ENCODE measurements at places on chromosomes 4 and X.

DNA sequence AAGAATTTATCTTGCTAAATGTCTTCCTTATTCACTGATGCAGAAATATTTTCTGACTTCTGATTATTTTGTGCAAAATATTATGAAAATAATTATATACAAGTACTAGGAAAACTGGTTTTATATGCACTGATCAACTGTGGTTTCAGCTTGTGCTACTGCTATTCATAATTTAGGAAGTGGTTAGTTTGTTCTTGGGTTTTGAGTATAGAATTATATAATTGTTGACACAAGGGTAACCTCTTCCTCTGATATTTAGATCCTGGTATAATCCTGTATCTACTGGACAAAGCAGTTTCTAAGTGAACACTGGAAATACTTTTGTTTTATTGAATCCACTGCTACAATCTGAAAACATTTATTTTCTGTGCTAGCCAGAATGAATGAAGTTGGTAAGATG is 182.8 kb downstream of the PDGFC start:
- no peak for DNase-seq

DNA sequence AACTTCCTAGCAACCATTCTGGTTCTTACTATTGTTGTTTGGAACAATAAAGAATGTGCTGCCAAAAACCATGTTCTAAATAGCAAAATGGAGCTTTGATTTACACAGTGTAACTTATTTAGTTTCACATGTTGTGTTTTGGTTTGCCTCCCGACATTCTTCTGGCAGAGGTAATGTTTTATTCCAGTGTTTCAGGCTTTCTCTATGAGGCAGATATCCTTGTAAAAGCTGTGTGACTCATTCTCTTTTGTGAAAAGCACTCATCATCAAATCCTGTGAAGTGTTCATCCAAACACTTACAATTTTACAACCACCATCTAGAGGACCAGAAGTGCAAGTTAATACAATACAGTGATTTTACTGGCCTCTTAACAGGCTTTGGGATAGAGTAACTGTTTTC is 219.0 kb upstream of the GIMD1 start:
- DNase-seq, result no peak

DNA sequence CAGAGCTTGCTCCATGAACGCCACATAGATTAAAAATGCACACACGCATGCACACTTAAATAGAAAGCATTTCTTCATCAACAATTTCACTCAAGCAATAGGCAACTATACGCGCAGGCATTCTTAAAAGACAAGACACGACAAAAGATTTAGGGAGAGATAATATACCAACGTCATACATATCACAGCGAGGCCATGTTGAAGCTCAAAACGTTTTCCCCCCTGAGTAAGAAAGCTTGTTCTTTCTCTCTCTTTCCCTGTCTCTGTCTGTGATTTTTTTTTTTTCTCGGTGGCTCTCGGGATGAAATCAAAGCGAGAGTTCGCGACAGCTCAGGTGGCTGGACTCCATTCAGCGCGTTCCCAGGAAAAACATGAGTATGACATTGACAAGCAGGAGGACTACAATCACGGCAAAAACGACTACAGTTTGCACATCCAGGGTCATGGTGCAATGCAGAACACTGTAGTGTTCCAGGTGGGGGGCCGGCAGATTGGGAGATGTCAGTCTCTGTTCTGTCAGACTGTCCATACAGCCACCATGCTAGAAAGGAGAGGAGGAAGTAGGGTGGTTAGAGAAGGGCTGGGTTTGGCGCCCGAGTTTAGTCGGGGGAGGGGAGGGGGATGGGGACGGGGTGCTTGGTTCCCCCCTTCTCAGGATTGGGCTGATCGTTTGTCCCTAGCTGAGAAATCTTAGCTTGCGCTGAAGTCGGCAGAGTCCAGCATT is 30.7 kb downstream of the ARHGEF9 start:
- peak; percentile 0 for DNase-seq

- no peak for DNase-seq
Observed at GRCh38 chr4:94457692-94458106, 6.0 kb downstream of the PDLIM5 start.

DNA sequence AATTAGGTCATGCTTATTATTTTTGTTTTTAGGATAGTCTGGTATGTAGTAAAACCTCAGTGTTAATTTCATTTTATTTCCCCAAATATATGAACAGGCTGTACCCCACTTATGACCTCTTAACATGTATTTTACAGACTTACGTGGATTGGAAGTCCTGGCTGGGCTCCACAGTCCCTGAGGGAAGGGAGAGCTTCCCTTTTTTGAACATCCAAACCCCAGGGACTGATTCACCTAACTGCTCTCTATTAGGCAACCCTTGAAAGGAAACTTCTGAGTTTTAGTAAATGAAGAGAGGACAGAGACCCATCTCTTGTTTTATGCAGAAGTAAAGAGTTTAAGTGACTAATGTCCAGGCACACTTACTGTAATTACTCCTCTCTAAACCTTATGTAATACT is 233.1 kb upstream of the SPRY1 start:
- no peak for DNase-seq

DNA sequence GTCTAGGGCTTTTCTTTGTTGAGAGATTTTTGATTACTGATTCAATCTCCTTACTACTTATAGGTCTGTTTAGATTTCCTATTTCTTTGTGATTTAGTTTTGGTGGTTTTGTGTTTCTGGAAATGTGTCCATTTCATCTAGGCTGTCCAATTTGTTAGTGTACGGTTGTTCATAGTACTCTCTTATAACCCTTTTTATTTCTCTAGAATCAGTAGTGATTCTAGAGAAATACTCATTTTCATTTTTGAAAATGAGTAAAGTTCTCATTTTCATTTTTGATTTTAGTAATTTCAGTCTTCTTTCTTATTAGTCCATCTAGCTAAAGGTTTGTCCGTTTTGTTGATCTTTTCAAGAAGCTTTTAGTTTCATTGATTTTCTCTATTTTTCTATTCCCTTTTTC is 7.5 kb downstream of the IL13RA1 start:
- DNase-seq, result no peak

DNA sequence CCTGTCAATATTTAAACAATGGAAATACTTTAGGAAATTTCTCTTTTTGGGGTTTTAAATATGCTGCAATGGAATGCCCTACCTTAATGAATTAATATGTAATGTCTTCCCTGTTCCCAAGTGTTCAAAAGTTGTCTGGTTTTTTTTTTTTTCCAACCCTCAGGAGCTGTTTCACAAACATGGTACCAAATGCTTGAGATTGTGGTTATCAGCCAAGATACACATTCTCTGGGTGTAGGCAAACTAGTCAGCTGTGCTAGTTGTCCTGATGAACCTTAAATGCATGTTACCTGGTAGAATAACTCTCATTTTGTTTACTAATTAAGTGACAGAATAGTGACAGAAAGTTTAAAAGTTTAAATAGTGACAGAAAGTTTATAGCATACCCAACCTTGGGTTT is 50.7 kb downstream of the FHL1 start:
- DNase-seq, result no peak

DNA sequence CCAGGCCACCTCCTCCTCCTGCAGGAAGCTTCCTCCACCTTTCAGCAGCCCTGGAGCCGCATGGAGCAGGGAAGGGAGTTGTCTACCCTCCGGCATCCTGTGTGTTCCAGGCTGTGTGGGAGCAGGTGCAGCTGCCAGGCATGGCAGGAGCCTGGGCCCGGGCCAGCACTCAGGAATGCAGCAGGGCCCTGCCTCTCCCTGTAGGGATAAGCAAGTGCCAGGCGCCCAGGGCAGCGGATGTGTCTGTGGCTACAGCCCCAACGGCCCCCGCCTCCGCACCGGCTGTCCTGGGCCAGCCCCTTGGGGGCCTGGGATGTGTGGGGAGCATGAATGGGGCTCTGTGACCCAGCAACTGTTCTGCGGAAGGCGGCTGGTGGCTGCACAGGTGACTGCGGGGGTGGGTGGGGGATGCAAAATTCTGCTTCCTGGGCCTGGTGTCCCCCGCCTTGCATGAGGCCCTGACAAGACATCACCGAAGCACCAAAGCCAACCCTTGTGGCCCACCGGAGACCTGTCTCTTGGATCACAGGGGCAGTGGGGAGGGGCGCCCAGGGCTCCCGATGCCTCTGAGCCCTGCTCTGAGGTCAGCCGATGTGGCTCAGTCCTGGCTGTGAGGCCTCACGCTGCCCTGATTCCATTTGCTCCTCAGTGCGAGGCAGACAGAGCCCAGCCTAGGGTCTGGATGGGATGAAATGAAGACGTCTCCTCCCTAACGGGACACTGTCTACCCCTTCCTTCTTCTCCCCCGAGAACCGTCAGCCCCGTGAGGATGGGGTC is 1.4 kb upstream of the DOK7 start:
- DNase-seq, result no peak

GRCh38 chr4:72591547-72592454 is 22.8 kb upstream of the ADAMTS3 start:
- DNase-seq, result no peak

GRCh38 chr4:85777908-85778631 is 303.1 kb downstream of the ARHGAP24 start:
- no peak for DNase-seq

DNA sequence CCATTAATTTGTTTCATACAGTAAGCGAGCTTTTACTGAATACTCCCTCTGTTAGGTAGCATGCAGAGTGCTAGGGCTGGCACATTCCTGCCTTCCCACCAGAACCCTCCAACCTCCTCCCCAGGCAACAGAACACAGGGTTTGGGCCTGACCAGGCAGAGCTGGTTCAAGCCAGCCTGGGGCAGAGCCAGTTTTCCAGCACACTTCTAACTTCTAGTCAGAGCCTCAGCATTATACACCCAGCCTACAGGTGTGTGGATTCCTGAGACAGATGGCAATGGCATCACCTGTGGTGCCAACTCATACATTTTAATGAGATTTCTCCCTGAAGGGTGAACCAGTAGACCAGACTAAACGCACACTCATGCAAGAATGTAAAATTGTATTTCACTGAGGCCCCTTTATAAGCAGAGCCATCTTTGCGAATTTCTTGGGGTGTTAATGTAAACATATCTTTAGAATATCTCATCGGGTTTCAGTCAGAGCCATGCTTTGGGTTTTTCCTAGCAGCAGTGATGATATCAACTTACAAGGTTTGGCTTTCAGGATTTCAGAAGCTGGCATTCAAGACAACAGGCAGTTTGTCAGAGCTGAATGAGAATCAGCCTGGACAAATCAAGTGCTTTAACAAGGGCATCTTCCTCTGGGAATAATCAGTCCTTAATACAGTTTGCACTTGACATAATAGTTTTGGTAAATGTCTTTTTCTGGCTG is 92.0 kb downstream of the GATB start:
- no peak for DNase-seq

DNA sequence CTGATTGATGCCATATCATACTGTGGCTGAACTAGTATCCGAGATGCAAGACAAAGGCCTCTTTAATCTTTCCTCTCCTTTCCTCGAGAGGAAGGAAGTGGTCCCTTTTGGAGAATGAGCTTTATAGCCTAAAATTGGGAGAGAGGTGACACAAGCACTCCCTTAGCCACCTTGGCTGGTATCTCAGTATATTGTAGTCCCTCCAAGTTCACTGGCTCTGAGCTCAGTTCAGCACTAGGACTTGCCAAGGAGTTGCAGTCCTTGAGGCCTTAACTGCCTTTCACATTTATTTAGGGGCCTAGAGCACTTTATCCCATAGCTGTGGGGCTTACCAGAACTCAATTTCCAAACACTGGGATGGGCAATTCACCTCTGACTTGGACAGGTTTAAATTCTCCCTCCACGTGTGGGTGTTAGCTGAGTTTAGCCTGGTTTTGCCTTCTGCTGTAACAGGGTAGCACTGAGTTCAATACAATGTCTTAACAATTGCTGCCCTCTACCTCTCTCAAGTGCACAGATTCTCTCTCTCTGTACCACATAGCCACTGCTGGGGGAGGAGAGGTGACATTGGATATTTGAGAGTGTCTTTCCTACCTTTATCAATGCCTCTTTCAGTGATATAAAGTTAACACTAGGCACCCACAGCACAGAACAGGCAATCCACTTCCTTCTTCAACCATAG is 216.4 kb downstream of the TECRL start:
- no peak for DNase-seq

DNA sequence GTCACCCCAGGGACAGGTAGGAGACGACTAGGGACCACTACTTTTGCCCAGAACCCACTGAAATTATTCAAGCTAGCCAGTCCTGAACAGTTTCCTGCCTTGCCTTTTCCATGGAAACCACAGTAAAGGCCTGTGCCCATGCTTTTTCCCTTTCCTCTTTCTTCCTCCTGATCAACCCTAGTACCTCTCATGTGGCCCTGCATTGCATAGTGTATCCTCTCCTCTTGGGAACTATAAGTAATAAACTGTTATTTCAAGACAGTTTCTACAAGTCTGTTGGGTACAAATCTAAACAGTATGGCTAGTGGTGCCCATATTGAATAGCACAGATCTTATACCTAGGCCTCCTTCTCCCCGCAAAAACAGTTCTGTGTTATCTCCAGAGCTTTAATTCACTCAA is 14.5 kb downstream of the CISD2 start:
- DNase-seq, result no peak

- no peak for DNase-seq
Observed at GRCh38 chr4:47315346-47315745, 148.2 kb downstream of the COMMD8 start.

DNA sequence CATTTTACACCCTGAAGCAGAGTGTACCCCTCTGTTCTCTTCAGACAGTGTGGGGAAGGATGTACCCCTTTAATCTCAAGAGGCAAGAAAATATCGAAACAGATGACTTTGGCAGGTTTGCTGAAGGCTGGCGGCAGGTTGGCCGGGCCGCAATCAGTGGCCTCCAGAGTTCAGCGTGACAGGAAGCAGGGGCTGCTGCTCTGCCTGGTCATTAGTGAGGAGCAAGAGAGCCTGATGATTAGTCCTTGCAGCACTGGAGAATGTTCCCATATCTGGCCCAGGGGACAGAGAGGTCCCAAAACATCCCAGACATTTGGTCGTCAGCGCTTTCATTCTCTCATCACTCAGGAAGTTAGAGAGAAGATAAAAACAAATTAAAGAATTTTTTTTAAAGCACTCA is 352.8 kb downstream of the SPRY1 start:
- DNase-seq, result no peak

GRCh38 chr4:17077105-17077504 is 178.7 kb upstream of the LDB2 start:
- no peak for DNase-seq

GRCh38 chr4:159395693-159396092 is 292.8 kb downstream of the RAPGEF2 start:
- DNase-seq, result no peak

Data from stimulated activated CD4-positive, alpha-beta T cell treated with anti-CD3 and anti-CD28 coated beads, TNF-alpha, amount 100 ng/mL, for 4 hours (primary cell).